ENCODE measurements at places on chromosomes 3 and 15. TPM values are rescaled to one million over a fixed set of nuclear protein-coding genes. Genes with fewer than 3 reads are reported as not detected.

The ADGRG7 gene
- polyA plus RNA-seq, result not detected

The THAP10 gene
- polyA plus RNA-seq, result 9.4 TPM

The TMEM45A gene
- 22.5 TPM for polyA plus RNA-seq

The RTP3 gene
- polyA plus RNA-seq, result not detected

- DNase-seq, result no peak
Measured at GRCh38 chr3:52262447-52262846, 16.0 kb downstream of the WDR82 start.

DNA sequence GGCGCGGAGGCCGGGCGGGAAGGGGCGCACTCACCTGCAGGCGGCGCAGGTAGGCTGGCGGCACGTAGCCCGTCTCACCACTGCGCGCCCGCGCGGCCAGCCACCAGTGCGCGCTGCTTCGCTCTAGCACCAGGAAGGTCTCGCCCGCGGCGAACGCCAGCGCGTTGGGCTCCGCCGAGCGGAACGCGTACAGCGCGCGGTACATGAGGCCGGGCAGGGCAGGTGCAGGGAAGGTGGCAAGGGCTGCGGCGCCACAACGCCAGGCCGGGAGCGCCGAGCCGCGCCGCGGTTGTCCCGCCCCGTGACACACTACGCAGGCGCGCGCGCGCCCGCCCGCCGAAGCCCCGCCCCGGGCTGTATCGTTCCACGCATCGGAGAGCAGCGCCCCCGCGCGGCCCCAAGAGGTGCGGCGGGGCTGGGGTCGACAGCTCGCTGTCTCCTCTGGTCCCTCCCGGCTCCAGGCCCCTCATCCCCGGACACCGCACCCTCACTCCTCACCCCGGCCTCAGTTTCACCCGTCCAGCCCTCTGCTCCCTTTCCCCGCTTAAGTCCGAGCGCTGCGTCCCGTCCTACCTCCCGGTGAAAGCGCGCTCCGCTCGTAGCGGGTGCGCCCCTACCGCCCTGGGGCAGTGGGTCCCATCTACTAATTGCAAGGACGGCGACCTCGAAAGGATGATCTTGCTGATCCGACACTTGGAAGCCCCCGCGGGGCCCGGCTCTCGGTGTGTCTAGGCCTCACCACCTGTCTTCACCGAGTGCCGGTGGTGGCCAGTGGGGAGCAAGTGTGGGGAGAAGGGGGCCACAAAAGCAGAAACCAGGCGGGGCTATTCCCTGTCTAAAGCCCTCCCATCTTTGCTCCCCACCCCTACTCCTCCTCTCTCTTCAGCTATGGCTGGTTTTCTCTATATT lies at the start of gene NCKIPSD:
Gene NCKIPSD (minus strand): TSS at position 313 of the 909 bp plus-strand sequence. CDS start 108 bp downstream, at position 205.
- DNase-seq, result peak; percentile 70

GRCh38 chr3:179415377-179415776 lies 35.9 kb downstream of the GNB4 start:
- DNase-seq, result no peak
